ENCODE measurements at places on chromosomes 4 and X. TPM values are rescaled to one million over a fixed set of nuclear protein-coding genes. Genes with fewer than 3 reads are reported as not detected.

- no peak for DNase-seq
Observed at GRCh38 chr4:56040842-56041241, 92.1 kb downstream of the CEP135 start.

GRCh38 chr4:144347121-144347520 is 206.6 kb upstream of the GYPA start:
- no peak for DNase-seq

DNA sequence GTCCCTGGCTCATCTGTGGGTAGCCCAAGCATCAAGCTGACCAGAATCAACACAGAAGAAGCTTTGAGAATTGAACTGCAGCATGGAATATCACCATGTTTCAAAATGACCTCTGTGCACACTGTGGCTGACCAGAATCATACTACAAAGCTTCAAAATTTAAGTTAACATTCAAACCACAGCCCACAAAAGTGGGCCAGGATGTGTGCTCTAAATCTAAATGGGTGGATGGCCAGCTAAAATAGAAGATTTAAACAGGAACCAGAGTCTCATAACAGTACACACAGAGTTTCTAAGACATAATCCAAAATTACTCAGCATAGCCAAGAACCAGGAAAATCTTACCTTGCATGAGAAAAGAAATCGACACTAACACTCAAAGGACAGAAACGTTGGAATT is 46.1 kb downstream of the KLF3 start:
- no peak for DNase-seq

The MAGIX gene
- 5.1 TPM for total RNA-seq

- no peak for DNase-seq
Observed at GRCh38 chrX:49316085-49316484, 5.8 kb upstream of the GAGE12J start.

DNA sequence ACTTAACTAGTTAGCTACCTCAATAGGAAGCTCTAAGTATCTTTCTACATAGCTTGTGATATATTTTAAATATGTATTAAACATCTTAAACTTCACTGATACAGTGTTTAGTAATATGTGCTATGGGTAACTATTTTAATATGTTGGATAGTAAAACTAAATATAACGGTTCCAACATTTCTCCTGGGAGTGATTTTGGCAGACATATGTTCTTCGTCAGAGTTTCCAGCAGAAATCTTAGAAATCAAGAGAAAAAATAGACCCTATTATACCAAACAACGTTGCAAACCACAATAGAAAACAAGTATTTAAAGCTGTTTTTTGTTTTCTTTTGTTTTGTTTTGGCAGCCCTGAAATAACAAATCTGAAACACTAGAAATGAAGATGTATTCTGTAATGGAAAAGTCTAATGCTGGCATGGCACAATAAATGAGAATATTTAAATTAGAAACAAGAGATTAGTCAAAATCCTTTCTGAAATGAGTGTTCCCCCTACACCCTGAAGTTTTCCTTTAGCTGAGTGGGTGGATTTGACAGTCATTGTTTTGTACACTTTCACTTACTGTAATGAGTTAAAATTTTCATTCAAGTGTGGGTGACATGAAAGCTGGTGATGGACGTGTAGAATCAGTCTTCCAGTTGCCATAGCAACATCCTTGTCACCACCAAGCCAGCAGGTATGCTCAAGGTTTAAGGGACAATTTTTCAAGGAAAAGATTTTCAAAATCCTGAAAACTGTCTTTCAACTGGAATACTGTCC is 233.5 kb downstream of the SCFD2 start:
- DNase-seq, result no peak

- no peak for DNase-seq
Observed at GRCh38 chrX:136892412-136892811, 11.9 kb upstream of the RBMX start.

The TMEM156 gene
- total RNA-seq, result 5.2 TPM

Measured in kidney epithelial cell (primary cell).